ENCODE measurements at places on chromosomes 5 and 9.
A peak's percentile ranks its signal among the peaks of the same experiment; 100 is the strongest.

GRCh38 chr5:103463261-103463660 is 99.3 kb downstream of the NUDT12 start:
- DNase-seq: no peak

GRCh38 chr9:31556667-31557463 is 827.6 kb upstream of the ACO1 start:
- DNase-seq: no peak

DNA sequence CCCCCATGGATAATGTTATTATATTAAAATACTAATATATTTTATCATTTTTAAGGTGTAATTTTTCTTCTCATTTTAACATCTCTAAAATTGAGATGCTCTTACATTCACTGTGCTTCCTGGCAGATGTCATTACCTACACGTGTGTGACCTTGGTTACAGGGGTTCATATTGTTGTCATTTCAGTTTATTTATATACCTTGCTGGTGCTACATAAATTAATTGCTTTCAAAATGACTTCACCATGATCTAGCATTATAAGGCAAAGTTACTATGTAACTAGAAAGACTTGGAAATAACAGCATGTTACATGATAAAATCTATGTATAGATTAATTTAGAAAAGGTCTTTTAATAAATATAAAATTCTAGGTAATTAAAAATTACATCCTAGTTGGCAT is 60.9 kb downstream of the ARHGEF28 start:
- DNase-seq: no peak

GRCh38 chr5:13212886-13213285 is 731.6 kb downstream of the DNAH5 start:
- DNase-seq: no peak

DNA sequence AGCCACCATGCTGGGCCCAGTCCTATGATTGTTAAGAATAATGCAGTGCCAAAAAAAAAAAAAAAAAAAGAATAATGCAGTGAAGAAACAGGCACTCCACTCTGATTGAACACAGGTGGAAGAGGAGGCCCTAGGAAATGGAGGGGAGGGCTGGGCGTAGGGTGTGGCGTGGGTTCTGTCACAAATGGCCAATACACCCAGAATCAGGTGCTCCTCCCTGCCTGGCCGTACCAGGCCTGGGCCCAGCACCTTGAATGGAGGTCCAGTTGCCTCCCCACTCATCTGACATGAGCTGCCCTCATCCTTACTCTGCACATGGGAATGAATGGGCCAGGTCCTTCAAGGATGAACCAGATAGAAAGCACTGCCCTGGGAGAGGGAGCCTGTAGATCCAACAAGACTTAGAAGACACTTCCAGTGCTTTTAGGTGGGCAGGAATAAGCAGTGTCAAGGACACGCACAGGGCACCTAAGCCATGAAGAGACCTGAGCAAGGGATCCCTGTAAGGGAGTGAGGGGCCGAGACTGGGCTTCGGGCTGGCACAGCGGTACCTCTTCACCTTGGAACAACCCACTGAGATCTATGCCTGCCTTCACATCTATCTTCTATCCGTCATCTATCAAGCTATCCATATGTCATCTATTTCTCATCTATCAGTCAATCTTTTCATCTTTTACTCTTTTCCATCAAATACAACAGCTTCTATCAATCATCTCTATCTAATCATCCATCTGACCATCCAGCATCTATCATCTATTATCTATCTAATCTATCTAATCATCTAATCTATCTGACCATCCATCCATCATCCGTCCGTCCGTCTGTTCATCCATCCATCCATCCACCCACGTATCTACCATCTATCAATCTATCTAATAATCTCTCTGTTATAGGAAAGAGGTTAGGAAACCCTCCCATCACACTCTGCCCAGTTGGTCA is 15.9 kb downstream of the NINJ1 start:
- no peak for DNase-seq

DNA sequence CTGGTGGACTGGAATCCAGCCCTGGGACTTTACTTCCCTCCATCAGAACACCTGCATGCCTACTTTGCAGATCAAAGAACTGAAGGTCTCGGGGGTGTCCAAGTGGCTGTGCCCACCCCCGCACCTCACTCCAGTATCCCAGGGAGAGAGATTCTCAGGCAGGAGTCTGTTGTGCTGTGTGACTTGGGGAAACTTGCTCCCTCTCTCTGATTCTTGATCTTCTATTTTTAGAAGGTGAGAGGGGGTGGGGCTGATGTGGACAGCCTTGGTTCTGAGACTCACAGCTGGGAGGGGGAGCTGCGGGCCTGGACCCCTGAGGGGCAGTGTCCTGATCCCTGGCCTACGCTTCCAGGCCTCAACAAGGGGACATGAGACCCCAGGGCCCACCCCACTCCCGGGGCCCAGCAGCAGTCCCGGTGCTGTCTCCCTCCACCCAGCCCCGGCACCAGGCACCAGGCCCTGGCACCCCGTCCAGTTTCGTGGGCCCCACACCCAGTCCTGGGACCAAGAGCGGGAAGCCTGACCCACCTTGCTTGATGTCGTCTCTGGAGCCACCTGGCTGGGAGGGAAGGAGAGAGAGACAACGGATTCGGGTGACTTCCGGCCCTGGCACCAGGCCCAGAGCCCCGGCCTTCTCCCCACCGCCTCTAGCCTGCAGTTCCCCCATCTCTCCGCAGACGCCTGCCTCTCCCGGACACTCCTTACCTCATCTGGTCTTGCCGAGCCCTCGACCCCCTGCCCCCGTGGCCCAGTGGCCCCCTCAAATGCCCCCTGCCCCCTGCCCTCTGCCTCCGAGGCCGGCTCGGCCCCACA is 74.0 kb upstream of the SPTLC1 start:
- no peak for DNase-seq

DNA sequence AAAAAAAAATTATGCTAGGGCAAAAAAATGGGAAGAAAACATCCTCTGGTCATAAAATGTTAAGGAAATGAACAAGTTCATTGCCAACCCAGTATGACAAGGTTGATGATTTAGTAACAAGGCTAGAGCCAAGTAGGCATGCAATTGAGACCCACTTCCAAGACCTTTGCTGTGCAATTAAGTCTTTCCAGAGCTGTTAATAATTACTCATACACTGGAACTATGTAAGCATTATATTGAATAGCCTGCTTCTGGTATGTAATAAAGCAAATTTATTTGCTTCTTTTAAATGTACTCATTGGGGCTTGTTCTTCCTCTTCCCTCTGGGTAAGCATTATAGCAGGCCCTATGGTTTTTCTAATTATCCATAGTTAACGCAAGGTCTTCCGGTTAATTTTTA is 32.5 kb upstream of the SNAPC3 start:
- DNase-seq: no peak

- no peak for DNase-seq
These were observed 193.8 kb downstream of the CSNK1G3 start for GRCh38 chr5:123705741-123706140.

DNA sequence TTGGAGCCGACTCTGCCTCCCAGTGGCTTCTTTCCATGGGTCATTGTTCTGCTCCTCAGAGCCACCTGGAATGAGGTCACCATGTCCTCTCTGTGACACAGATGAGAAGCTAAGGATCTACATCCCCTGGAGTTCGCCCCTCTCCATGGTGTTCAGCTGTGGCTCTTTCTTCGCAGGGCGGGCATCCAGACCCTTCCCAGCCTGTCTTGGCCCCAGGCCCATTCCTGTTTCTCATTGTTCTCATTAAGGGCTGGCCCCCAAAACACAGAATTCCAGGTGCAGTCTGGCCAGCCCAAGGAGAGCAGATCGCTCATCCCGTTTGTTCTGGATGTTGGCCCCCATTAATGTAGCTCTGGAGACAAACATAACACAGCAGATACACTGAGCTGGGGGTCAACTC is 66.4 kb upstream of the COL15A1 start:
- no peak for DNase-seq

- no peak for DNase-seq
These were observed 120.6 kb downstream of the FOXD1 start for GRCh38 chr5:73327908-73328455.

DNA sequence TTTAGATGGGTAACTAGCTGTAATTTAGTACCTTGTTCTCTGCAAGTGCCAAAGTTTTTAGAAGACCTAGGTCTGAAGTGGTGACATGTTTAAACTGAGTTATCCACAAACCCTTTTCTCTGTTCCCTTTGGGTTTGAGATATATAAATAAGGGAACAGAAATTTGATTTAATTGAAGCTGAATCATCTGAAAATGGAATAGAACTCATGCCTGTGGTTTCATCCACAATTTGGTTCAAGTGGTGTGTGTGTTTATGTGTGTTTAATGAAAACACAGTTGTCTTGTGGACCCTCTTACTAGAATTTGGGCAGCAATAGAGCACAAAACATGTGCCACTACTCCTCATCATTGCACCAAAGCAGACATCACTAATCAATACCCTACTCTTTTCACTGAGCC is 216.9 kb downstream of the GLIS3 start:
- no peak for DNase-seq

DNA sequence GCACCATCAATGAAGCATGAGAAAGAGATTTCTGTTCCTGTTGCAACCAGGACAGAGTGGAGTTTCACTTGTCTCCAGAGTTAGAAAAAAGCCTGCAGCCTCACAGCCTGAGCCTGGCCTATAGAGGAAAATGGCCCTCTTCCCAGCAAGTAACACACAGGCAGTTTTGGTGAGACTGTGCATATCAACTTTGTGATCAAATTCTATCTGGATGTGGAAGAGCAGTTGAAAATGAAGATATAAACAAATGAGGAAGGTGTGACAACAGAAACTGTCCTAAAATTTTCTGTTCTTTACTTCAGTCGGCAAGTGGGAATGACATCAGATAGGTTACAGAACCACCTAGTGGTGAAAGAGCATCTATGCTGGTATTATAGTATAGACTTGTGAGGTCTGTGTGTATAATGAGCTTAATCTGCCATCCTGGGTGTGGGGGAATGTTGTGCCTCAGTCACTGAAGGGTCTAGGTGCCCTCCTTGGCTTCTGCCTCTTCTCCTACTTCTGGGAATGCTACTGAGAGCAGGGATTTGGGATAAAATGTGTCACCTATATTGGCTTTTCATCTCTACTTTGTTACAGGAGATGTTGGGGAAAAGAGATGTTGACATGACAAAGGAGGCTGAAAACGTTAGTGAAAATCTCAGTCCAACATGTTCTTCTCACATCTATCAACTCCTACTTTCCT is 28.2 kb downstream of the YIPF5 start:
- DNase-seq: no peak

GRCh38 chr9:133321411-133321935 is 14.5 kb downstream of the SURF6 start:
- no peak for DNase-seq

- DNase-seq: no peak
These were observed 246.1 kb downstream of the FANCC start for GRCh38 chr9:95071450-95071849.

DNA sequence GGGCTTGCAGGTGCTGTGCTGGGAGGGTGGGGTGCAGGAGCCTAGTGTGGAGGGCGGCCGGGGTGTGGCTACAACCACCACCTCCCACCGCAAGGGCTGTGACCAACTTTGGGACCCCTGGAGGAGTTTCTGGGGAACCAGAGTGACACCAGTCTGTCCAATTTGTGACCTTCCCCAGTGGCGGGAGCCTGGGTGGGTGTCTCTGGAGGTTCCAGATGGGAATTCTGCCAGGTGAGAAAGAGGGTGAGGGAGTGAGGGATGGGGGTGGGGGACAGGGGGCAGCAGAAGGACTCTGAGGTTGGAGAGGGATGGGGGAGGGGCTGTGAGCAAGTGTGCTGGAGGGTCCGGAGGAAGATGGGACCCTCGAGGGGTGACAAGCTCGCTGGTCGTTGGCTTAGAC is 4.2 kb upstream of the CACNA1B start:
- no peak for DNase-seq

DNA sequence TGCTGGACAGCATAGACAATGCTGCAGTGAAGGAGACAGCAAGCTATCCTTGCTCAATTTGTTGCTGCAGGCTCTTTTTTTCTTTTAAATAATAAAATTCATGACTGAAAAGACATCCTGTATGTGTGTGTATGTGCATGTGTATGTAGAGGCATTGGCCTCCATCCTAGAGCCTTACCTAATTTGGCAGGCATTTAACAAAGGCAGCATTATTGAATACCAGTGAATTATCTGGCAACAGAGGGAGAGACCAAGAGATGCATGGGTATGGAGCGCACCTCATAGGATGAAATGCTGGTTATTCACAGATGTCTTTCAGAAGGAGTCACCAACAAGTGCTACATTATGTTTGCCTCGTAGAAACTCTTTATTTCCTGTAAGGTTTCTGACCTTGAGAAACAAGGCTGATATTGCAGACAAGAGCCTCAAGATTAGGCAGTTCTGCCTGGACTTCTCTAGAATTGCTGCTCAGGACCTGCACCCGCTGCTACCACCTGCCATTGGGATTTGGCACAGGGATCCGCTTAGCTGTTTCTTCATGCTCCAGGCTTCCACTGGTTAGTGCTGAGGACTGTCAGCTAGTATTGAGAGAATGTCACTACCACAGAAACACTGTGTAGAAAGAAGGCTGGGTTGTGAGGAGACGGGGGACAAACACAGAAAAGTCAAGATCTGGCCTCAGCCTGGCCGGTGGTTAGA is 247.7 kb upstream of the RFX3 start:
- no peak for DNase-seq

DNA sequence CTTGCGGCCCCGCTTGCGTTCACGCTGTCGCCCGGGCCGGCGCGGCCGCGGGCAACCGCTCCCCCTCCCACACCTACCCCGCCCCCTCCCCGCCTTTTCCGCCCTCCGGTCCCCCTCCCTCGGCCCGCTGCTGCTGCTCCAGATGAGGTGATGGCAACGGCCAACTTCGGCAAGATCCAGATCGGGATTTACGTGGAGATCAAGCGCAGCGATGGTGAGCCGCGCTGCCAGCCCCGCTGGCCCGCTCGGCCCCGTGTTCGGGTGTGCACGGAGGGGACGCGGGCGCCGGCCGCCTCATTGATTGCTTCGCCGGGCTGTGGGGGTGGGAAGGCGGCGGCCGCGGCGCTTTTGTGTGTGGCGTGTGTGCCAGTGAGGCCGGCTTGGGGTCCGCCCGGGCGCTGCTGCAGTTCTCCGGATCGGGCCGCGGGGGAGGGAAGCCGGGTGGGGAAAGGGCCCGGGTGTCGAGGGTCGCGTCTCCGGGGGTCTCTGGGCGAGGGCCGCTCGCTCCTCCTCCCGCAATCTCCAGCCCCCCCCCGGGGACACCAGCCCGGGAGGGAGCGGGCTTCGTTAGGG is 403 bp downstream of the KIF2A start:
- peak; percentile 4 for DNase-seq

GRCh38 chr5:75389430-75389829 is 52.4 kb downstream of the HMGCR start:
- no peak for DNase-seq

GRCh38 chr5:104612005-104612404 is 1049.4 kb upstream of the NUDT12 start:
- DNase-seq: peak; percentile 74

DNA sequence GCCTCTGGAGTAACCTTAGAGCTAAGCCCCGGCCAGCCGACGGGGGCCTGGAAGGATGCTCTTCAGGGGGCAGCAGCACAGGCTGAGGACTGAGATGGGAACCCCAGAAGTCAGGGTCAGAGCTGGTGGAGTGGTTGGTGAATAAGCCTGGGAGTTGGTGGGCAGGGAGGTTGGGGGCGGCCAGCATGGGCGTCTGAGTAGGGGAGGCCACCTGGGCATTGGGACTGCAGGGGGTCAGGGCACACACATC is 14.4 kb downstream of the NINJ1 start:
- no peak for DNase-seq

GRCh38 chr5:43320846-43321245 is 7.6 kb upstream of the HMGCS1 start:
- DNase-seq: no peak

- DNase-seq: no peak
These were observed 77.7 kb upstream of the ADAMTSL1 start for GRCh38 chr9:18396102-18396728.

GRCh38 chr5:32172923-32173266 is 1.2 kb downstream of the GOLPH3 start:
- DNase-seq: no peak

Measured in NCI-H524 treated with DMSO at 0.1 percent for 48 hours (cell line).